ENCODE measurements at places on chromosomes 5 and 9.

- DNase-seq = no peak
These were observed 20.1 kb downstream of the STK10 start for GRCh38 chr5:172167895-172168294.

- no peak for DNase-seq
These were observed 117.0 kb downstream of the VAV2 start for GRCh38 chr9:133875131-133875530.

DNA sequence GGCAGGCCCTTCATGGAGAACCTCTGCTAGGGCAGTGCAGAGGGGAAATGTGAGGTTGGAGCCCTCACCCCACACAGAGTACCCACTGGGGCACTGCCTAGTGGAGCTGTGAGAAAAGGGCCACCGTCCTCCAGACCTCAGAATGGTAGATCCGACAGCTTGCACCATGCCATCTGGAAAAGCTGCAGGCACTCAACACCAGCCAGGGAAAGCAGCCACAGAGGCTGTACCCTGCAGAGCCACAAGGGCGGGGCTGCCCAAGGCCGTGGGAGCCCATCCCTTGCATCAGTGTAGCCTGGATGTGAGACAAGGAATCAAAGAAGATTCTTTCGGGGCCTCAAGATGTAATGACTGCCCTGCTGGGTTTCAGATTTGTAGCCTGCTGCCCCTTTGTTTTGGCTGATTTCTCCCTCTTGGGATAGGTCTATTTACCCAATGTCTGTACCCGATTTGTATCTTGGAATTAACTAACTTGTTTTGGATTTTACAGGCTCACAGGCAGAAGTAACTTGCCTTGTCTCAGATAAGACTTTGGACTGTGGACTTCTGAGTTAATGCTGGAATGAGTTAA lies 16.6 kb upstream of the ZDHHC11 start:
- DNase-seq = no peak

- no peak for DNase-seq
These were observed 61.4 kb downstream of the FBXW11 start for GRCh38 chr5:171945066-171945465.

GRCh38 chr5:96133341-96134079 lies 171.9 kb upstream of the ELL2 start:
- DNase-seq = no peak

DNA sequence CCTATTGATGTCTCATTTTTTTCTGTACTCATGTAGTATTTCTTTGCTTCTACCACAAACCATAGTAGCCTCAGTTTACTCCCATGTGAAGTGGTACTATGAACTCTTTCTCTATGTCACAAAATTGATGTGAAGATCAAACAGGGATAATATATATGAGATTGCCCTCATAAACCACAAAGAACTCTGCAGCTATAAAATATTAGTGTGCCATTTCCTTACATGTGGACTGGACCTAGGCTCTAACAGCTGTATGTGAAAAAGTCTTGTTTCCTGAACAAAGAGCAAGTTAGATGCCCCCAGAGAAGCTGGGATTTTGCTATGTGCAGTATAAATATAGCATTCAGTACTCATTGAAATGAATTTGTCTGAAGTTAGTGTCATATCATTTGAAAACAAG lies 412.6 kb upstream of the ADAMTSL1 start:
- DNase-seq = no peak

GRCh38 chr5:149641600-149641999 lies 60.3 kb downstream of the ARHGEF37 start:
- DNase-seq = no peak

GRCh38 chr9:101388507-101388993 lies 3.7 kb upstream of the BAAT start:
- DNase-seq = no peak

DNA sequence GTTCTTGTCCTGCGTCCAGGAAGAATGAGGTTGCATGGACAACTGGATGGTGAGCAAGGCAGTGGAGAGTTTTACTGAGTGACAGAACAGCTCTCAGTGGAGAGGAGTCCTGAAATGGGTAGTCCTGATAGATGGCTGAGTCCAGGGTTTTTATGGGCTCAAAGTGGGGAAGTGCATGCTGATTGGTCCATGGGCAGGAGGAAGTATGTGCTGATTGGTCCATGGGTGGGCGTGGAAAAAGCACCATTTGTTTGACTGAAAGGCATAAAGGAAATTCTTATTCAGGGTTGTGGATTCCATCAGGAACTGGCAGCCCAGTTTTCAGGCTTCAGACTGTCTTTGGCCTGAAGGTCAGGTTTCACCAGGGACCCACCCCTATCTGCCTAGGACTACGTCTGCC lies 10.6 kb downstream of the FSD1L start:
- no peak for DNase-seq

GRCh38 chr5:25029004-25029403 lies 384.2 kb upstream of the CDH10 start:
- no peak for DNase-seq

GRCh38 chr5:115308815-115309214 lies 12.4 kb upstream of the CCDC112 start:
- DNase-seq = no peak

GRCh38 chr5:139402561-139403158 lies 1.2 kb downstream of the SPATA24 start:
- no peak for DNase-seq
